ENCODE measurements at places on chromosomes 6 and 20. TPM values are rescaled to one million over a fixed set of nuclear protein-coding genes. Genes with fewer than 3 reads are reported as not detected.

Gene PRSS35
- not detected for total RNA-seq

Gene EBF4
- total RNA-seq, result 1.8 TPM

Gene XKR7
- 0.07 TPM for total RNA-seq

Gene TFAP2C
- total RNA-seq, result not detected

Gene SCRT2
- total RNA-seq, result not detected

Gene PLA2G7
- not detected for total RNA-seq

Gene EFCAB8
- 1.2 TPM for total RNA-seq

Gene CLPSL1
- not detected for total RNA-seq

Gene PROKR2
- total RNA-seq, result not detected

Gene PIGU
- total RNA-seq, result 9.7 TPM

Gene HM13
- 111 TPM for total RNA-seq

Gene CRISP1
- not detected for total RNA-seq

Gene ZNF831
- total RNA-seq, result 90.3 TPM

Gene KHDC1L
- total RNA-seq, result 0.67 TPM

- DNase-seq, result no peak
These were observed 13.9 kb upstream of the CCDC167 start for GRCh38 chr6:37513576-37513975.

- no peak for DNase-seq
These were observed 715.9 kb upstream of the POU3F2 start for GRCh38 chr6:98118397-98119045.

GRCh38 chr6:11043961-11044711 lies at the start of gene ELOVL2:
TSS of gene ELOVL2 (minus strand) at chr6:11044305. CDS start at chr6:11044230, 75 bp downstream.
- no peak for DNase-seq

DNA sequence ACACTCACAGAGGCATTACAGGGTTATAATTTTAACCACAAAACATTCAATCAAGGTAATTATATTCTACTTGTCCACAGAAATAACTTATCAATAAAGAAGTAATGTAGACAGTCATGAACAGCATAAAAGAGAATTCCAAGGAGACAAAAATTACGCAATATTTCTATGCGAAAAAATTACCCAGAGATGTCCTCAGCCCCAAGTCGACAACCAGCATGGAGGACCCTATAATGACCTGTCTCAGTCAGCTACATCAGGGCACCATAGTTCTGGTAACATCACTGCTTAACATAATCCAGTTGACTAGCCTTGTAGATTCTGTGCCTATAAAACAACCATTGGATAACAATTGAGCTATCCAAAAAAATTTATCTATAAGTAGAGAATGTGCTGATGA lies 579.8 kb downstream of the PRKN start:
- DNase-seq, result no peak

- DNase-seq, result no peak
These were observed 71.5 kb downstream of the FILIP1 start for GRCh38 chr6:75422024-75422639.

DNA sequence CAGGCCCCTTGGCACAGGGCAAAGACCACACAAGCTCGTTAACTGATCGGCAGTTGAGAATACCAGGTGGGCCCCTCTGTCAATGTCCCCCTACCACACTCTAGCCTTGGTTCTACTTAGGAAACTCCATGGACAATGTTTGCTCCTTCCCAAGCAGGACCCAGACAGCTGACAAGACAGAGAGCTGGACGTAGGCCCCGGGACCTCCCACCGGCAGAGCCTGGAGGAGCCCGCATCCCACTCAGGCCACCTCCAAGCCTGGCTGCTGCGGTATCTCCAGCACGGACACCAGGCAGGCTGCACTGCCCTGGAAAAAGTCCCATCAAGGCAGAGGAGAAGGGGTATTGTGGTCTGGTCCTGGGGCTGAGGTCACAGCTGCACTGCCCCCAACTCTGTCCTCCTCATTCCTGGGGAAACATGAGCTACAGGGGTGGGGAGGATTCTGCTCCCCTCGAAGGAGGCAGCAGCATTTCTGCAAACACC lies 6.2 kb upstream of the GRM4 start:
- no peak for DNase-seq

GRCh38 chr6:170287371-170287876 lies 3.5 kb downstream of the DLL1 start:
- DNase-seq, result no peak

- peak; percentile 54 for DNase-seq
These were observed 4.5 kb upstream of the TAF8 start for GRCh38 chr6:42045538-42046460.

DNA sequence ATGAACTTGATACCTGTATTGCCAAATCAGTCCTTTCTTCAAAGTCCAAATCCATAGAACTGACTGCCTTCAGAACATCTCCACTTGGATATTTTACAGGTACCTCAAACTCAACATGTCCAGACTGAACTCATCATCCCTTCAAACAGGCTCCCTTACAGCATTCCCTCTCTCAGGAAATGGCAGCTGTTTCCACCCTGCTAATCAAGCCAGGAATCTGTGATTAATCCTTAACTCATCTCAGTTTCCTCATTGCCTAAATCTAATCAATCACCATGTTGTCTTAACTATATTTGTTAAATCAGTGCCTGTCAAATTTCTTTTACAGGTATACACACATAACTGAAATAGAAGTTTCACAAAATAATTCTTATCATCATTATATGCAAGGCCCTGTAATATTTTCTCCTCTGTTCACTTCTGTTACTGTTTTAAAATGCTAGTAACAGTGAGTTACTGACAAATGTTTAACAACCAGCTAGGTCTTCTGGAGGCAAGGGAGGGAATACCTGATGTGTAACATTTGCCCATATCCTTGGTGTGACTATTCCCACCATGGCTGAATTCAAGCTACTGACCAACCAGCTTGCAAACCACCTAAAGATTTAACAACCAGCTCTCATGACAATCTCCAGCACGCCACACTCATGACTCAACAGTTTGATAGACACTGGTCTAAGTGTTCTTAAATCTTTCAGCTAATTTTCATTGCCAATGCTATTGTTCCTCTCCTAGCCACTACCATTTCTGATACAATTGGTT lies 124.9 kb downstream of the ADAT2 start:
- DNase-seq, result no peak

- no peak for DNase-seq
These were observed 199.5 kb upstream of the KCNK16 start for GRCh38 chr6:39521958-39522357.

GRCh38 chr6:52728394-52728793 lies 34.9 kb downstream of the GSTA2 start:
- DNase-seq, result no peak

GRCh38 chr6:31948753-31949413 lies 3.0 kb downstream of the CFB start:
- no peak for DNase-seq

DNA sequence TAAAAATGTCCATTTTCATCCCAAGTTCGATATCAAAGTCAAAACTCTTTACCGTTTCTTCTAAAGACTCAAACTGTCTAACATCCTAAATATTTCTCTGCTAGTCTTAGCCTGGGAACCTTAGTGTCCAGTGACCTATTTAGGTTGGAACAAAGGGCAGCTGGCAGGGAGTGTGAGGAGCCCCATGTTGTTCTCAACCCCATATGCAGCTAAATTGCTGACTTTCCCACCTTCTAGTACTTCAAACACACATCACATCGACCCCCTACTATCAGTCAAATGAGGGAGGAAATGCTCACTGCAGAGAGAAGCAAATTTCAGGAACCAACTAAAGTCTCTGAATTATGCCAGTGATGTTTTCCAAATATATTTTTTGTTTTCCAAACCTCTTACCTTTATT lies 192.6 kb upstream of the RAB32 start:
- no peak for DNase-seq

GRCh38 chr6:132607544-132608233 lies 16.4 kb downstream of the TAAR2 start:
- DNase-seq, result no peak

GRCh38 chr20:42494290-42494689 lies 695.4 kb downstream of the PTPRT start:
- DNase-seq, result no peak

All from CD4-positive, CD25-positive, alpha-beta regulatory T cell (primary cell).